Anterior cingulate cortex (tissue), 58 donors: ENCODE measurements at places on chromosomes 5 and 9.
A peak's percentile ranks its signal among the peaks of the same experiment; 100 is the strongest.

- no peak for DNase-seq
Observed at GRCh38 chr5:10828241-10828640, 67.2 kb upstream of the DAP start.

DNA sequence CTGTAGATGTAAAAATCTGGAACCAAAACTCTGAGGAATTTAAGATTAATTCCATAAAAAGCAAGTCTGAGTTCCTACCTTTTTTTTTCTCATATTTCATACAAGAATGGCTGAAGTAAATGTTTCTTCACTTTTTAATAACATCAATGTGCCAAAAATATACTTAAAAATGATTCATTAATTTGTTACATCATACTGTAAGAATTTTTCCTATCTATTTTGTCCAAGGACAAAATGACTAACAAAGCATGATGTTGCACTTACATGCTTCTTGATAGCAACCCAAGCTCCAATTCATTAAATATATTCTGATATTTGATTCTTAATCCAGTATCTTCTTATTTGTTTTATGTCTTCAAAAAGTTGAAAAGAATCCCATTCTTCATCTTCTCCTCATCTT is 988.3 kb downstream of the TLE1 start:
- no peak for DNase-seq

- DNase-seq, result peak; percentile 37
Observed at GRCh38 chr9:2620919-2621721, 467 bp upstream of the VLDLR start.

DNA sequence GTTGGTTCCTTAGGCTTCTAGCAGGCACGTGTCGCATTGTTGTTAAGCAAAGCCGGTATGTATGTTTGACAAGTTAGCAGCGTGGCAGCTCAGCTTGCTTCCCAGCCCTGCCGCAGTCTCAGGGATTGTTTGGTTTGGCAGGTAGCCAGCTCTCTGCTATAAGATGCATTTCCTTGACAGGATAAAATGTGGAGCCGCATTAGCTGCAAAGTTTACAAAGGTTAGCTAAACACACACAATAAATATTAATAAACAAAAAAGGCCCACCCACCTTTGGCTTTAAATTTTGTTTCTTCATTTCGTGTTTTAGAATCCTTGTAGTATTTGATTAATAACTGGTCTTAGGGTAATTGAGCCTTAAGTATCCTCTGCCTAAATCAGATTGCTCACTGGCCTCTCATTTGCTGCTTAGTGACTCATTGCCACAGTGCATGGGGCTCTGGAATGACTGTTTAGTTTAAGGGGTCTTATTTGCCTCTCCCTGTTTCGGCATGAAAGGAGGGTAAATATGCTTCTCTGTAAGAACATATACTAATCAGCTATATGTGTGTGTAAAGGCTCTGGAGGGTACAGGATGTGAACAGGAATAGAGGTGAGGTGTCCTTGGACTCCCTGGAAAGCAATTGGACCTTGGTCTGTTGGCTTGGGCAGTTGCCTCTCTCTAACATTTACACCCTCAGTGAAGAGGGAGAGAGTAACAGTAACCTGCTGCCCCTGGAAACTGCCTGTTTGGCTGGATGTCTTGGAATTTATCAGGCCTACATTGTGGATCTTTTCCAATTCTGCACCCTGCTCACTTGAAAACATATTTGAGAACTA is 122.0 kb downstream of the GDNF start:
- no peak for DNase-seq

GRCh38 chr9:107895501-107896001 is 406.0 kb upstream of the KLF4 start:
- no peak for DNase-seq

DNA sequence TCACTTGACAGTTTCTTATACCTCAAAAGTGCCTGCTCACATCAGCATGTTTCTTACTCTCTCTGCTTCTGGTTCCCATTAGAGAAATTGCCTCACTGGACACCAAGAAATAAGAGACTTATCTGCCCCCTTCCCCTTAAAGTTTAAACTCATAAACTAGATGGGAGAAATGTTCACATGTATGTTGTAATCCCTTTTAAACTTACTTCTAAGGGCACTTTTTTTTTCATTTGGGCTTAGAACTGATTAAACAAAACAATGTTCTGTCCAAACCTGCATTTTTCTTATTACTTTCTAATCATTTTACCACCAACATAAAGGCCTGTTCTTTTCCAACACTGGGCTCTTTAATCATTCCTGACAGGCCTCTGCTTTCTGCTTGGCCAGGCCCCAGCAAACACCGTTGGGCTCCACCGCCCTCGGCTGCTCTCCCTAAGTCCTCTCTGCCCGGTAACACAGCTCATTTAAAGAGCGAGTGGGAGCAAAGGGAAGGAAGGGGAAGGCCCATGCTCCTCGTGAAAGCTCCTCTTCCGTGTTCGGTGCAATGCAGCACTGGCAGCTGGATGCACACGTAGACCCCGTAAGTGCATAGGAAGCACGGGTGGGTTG is 53.4 kb downstream of the ROR2 start:
- no peak for DNase-seq

GRCh38 chr9:117363006-117363405 is 51.9 kb downstream of the ASTN2 start:
- DNase-seq, result no peak

DNA sequence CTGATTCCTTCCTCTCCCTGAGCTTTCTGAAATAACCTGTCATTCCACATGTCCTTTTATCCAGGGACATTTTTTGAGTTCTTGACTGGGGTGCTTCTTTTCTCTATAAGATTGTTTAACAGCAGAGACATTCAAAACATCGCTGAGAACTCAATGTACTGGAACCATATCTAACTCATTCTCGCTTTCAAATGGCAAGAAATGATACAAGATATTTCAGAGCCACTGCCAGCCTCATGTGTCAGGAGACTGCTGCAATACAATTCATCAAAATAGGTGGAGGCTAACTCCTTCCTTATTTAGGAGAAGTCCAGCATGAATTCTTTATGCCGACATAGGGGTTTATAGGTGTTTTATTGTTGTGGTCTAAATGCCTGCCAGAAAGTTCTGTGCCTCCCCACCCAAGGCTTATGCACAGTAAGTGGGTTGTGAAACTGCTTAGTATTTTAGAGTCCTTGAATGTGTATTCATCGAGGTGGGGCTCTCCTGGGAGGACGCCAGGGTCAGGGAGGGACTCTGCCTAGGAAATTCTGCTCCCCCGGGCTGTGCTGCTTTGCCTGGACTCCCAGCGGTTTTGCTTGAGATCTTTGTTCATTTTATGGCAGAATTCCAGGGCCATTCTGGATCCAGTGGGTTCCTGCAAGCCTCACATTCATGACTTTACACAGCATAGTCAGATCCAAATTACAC is 53.9 kb downstream of the ZNF474 start:
- DNase-seq, result peak; percentile 26

DNA sequence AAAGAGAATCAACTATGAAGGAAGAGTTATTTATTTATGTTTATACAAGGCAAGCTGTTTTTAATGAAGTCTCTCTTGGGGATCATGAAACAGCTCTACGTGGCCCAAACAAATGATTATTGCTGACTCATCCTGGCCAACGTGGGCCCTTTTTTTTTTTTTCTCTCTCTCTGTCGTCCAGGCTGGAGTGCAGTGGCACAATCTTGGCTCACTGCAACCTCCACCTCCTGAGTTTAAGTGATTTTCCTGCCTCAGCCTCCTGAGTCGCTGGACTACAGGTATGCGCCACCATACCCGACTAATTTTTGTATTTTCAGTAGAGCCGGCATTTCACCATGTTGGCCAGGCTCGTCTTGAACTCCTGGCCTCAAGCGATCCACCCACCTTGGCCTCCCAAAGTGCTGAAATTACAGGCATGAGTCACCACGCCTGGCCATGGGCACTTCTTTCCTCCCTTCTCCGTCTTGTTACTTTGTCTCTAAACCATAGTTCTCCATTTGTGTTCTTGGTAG is 98.3 kb downstream of the BASP1 start:
- DNase-seq, result no peak
